ENCODE measurements at places on chromosomes 1 and 21. TPM values are rescaled to one million over a fixed set of nuclear protein-coding genes. Genes with fewer than 3 reads are reported as not detected.

C4BPB gene
- total RNA-seq = 0.32 TPM

GRCh38 chr1:190170321-190170720 is 307.3 kb downstream of the BRINP3 start:
- DNase-seq = peak; percentile 13

GRCh38 chr1:32830092-32830852 is 12.8 kb downstream of the S100PBP start:
- no peak for DNase-seq

FAM151A gene
- total RNA-seq = not detected

GRCh38 chr21:46555225-46555617 is 49.7 kb downstream of the S100B start:
- no peak for DNase-seq

B3GALT5 gene
- not detected for total RNA-seq

DNA sequence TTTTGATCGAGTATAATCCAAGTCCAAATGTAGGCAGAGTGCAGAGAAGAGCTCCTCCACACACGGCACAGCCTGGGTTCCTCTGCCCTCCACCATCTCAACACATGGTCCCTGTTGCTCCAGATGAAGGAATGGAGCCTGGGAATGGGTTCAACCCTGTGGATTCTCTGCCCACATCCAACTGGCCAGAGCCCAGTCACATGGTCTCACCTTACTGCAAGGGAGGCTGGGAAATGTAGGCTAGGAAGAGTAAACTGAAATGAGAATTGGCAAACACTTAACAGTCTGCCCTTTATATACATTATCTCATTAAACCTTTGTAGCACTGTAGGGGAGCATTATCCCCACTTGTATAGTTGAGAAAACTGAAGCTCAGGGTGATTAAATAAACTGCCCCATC is 60.1 kb upstream of the RAB4A start:
- no peak for DNase-seq

TAS1R1 gene
- under 0.01 TPM for total RNA-seq

DNA sequence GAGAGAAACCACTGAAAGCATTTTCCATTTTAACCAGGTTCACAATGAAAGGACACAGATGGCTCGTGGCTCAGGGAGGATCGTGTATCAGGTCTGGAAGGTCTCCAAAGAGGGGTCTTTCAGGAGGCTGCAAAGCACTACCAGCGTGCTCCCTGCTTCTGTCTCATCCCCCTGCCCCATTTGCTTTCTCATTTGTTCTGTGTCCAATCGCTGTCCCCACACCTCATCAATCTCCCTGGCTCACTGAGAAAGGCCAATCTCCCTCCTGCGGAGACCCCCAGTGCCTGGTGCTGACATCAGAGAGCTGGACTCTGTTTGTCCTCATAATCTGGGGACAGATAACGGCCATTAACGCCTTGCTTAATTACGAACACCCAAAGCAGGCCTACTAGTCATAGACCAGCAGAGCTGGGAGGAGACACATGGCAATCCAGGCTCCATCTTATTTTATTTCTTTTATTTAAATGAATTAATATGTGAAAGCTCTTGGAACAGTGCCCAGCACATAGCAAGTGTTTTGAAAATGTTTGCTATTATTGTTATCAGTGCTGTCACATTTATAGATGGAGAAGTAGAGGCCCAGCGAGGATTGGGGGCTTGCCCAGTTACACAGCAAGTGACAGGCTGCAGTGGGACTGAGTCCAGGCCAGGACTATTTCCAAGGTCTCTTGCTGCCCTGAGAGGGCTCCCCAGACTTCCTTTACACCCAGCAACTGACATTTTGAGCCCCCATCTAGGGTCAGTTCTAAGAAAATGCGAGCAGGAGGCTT is 341.0 kb upstream of the USP24 start:
- DNase-seq = no peak

DNA sequence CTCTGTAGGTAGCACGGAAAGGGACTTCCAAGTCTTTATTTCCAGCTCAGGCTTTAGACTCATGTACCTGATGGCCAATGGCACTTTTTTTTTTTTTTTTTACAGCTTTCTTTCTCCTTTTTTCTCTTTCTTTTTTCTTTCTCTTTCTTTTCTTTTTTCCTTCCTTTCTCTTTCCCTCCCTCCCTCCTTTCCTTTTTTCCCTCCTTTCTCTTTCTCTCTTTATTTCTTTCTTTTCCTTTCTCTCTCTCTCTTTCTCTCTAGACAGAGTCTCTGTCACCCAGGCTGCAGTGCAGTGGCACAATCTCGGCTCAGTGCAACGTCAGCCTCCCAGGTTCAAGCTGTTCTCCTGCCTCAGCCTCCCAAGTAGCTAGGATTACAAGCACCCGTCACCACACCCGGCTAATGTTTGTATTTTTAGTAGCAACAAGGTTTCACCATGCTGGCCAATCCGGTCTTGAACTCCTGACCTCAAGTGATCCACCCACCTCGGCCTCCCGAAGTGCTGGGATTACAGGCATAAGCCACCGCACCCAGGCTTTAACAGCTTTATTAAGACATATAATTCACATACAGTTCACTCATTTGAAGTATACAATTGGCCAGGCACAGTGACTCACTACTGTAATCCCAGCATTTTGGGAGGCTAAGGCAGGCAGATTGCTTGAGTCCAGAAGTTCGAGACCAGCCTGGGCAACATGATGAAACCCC is 5.1 kb upstream of the DCAF8 start:
- DNase-seq = peak; percentile 28

GRCh38 chr21:25916226-25916625 is 181.5 kb downstream of the GABPA start:
- no peak for DNase-seq

GRCh38 chr1:201348211-201348566 is 29.3 kb downstream of the TNNT2 start:
- DNase-seq = peak; percentile 39

DNA sequence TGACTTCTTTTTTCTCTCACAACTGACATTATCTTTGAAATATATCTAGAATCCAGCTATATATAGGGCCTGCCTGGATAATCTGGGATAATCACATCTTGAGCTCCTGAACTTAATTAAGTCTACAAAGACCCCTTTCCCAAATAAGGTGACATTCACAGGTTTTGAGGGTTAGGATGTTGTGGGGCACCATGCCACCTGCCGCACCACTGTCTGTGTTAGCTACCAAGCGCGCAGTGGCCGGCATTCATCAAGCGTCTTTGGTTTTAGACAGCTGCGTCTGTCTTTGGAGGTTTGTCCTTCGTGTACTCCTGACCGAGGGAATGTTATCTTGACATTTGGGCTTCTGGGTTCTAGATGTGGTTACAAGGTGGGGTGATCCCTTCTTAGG is 7.5 kb downstream of the TRAPPC10 start:
- no peak for DNase-seq

DNA sequence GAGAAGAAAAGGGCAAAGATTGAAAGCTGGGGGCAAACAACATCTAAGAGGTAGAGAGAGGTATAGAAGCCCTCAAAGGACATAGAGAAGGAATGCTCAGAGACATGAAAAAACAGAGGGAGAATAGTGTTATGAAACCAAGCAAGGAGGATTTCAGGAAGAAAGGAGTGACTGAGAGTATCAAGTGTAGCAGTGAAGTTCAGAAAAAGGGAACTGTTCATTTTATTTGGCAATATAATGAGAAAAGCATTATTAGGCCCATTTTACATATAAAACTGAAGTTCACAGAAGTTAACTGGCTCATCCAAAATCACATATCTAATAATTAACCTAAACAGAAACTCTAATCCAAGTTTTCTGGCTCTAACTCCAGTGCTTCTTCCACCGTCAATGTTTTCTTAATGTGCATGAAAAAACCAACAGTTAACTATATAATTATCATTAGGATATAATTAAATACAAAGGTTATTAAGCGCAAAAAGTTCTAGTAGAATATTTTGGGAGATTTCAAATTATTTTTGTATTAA is 17.7 kb downstream of the NEXN start:
- DNase-seq = no peak

CRNN gene
- not detected for total RNA-seq

DNA sequence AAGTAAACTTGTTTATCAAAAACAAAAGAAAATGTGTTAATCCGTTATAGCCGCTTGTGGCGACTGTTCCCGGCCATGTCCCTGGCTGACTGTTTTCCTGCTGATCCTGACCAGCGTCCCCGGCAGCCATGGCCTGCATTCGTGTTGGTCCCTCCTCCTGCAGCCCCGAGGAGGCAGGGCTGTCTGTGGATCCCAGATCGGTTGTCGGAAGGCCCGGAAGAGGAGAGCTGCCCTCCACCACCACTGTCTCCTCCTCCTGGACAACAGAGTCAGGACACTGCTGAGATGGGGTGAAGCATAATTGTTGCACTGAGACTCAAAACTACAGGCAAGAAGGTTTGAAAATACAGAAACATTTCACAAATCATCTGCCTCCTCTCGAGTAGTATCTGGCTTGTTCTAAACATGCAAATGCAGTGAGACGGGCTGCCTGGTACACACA is 3.6 kb upstream of the MXRA8 start:
- peak; percentile 90 for DNase-seq

PRDM16 gene
- 1.7 TPM for total RNA-seq

DNA sequence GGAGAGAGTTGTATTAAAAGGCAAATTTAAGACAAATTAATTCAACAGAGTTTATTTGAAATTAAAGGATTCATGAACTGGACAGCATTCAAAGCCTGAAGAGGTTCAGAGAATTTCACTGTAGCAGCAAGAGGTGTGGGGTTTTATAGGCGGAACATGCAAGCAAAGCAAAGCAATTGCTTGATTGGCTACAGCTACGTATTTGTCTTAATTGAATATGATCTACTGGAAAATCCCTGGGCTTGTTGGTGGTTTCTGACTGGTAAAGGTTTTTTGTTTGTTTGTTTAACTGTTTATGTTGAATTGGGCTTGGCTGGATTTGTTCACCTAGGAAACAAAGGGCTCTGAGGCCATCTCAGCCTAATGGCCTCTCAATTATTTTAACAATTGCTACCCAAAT is 61.5 kb downstream of the KCNK1 start:
- no peak for DNase-seq

- no peak for DNase-seq
Observed at GRCh38 chr1:113576271-113576670, 183.0 kb downstream of the PHTF1 start.

- no peak for DNase-seq
Observed at GRCh38 chr1:238681451-238681850, 704.9 kb upstream of the CHRM3 start.

GRCh38 chr1:229221106-229222019 is 49.5 kb upstream of the RAB4A start:
- DNase-seq = peak; percentile 80

DNA sequence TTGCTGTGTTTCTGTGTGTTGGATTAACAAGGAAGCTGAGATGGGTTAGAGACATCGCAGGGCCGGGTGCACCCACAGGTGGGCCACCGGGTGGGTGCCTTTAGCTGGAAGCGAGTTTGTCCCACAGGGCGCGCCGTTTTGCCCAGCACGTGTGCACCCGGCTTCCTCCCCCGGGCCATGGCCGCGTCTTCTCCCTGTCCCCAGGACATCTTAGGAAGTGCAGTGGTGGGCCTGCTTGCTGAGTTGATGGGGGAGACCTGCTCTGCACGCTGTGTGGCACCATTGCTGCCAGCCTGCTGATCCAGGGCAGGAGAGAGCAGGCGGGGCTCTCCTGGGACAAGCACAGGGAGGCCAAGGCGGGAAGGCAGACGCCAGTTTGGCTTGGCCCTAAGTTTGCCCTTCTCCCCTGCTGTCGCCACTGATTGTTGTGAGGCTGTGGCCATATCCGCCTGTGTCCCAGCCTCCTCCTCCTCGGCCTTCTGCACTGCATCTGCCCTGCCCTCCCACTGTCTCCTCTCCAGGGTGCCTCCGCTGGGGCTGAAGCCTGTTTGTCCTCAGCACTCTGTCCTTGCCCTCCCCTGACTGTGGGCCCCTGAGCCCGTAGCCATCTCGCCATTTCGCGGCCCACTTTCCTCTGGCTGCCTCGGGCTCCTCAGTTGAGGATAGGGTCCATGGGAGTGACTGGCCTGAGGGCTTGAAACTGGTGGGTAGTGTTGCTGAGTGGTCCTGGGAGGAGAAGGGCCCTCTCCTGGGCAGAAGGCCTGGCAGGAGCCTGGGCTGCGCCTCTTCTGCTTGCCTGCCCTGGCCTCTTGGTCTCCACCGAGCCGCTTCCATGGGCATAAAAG is 47.6 kb downstream of the PKNOX1 start:
- no peak for DNase-seq

GRCh38 chr1:197305925-197306324 is 37.9 kb downstream of the CRB1 start:
- no peak for DNase-seq

- DNase-seq = no peak
Observed at GRCh38 chr1:156090138-156090839, 8.0 kb upstream of the MEX3A start.

GRCh38 chr1:177310326-177310725 is 139.6 kb downstream of the BRINP2 start:
- no peak for DNase-seq

RCSD1 gene
- total RNA-seq = 0.64 TPM

GCSAML gene
- not detected for total RNA-seq

GRCh38 chr1:56686169-56686568 is 41.1 kb downstream of the PRKAA2 start:
- DNase-seq = no peak

DNA sequence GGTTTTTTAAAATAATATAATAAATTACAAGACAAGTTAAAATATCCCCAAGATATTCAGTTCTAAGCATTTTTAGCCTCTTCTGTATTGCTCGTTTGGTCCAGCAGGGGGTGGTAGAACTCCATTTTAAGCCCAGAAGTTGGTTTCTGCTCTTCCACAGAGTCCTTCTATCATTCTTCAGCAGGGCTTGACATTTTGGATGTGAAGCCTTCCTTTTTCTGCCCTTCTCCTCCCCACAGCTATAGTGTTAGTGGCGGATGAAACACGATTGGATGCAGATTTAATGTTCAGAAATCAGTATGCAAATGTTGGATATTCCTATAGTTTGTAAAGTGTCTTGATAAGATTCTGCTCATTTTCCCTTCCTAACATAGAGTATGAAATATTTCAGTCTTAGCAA is 1.4 kb downstream of the NCAM2 start:
- DNase-seq = peak; percentile 47

OR6K3 gene
- not detected for total RNA-seq

LCE2B gene
- total RNA-seq = not detected

DNA sequence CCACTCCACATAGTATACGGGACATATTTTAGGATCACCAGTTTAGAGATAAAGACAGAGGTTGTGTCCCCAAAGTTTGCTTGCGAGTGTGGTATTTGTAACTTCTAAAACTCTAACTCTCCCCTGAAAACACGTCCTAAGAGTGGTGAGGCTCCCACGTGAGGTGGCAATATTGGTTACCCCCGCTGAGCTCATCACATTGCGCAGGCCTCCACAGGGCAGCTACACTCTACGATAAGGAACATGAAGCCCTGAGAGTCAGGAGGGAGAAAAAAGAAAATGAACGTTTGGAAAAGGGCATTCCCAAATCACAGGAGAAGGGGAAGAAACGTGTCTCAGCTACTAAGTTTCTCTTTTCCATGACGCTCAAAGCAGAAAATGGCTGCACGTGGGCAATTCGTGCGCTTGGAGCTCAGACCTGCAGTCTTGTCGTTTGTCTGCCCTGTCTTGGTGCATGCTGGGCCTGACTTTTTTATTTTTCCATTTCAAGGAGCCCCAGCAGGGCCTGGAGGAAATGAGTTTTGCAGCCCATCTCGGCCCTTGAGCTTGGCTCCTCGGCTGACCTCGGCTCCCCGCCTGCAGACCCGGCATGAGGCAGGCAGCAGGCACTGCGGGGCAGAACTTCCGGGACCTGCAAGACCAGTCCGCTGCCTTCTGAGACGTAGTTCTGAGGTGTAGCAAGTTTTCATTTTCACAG is 25.7 kb downstream of the ERG start:
- no peak for DNase-seq

GRCh38 chr1:17145648-17146047 is 26.4 kb upstream of the PADI2 start:
- no peak for DNase-seq

Data from fibroblast of villous mesenchyme (primary cell).